Fibroblast of pulmonary artery (primary cell): ENCODE measurements at places on chromosomes 4 and X.
A peak's percentile ranks its signal among the peaks of the same experiment; 100 is the strongest.

- DNase-seq = no peak
Measured at GRCh38 chrX:12878536-12878935, 11.7 kb downstream of the TLR7 start.

- DNase-seq = no peak
Measured at GRCh38 chr4:57612279-57612678, 502.1 kb upstream of the IGFBP7 start.

GRCh38 chr4:96739101-96739500, 899.2 kb downstream of the PDHA2 start:
- DNase-seq = no peak

GRCh38 chrX:68717196-68717595, 69.7 kb downstream of the STARD8 start:
- DNase-seq = no peak

DNA sequence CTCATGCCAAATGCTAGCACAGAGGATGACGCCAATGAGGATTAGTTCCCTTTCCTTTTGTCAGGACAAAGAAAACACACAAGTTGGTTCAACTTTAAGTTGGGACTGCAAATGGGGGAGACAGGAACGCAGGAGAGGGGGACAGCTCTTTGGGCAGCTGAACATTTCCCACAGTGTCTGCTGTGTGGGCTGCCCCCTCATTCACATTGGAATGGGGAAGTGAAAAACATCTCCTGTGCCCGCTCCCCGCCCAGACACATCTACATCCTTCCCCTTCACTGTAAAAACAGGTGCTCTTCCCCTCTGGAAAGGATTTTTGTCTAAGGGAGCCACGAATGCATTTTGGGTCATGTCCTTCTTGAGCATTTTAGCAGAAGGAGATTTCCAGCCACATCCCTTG, 44.5 kb upstream of the TBC1D9 start:
- DNase-seq = no peak

DNA sequence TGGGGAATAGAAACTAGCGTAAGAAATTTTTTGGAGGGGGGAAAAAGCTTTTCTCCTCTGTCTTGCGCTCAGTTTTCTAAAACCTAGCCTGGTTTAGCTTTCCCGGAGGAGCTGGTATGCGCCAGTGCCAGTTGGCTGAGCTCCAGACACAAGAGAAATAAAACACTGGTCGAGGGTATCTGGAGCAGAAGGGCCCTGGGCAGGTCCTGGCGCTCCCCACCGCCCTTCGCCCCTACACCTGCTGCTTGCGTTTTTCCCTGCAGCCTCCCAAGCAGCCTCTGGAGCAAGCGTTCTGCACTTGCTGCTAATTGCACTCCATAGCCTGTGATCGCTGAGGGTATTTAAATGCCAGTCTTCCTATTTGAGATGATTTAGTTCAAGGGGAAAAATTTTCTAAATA, 816 bp downstream of the EREG start:
- peak; percentile 23 for DNase-seq

- no peak for DNase-seq
Measured at GRCh38 chrX:151488677-151489076, 74.8 kb upstream of the PASD1 start.

DNA sequence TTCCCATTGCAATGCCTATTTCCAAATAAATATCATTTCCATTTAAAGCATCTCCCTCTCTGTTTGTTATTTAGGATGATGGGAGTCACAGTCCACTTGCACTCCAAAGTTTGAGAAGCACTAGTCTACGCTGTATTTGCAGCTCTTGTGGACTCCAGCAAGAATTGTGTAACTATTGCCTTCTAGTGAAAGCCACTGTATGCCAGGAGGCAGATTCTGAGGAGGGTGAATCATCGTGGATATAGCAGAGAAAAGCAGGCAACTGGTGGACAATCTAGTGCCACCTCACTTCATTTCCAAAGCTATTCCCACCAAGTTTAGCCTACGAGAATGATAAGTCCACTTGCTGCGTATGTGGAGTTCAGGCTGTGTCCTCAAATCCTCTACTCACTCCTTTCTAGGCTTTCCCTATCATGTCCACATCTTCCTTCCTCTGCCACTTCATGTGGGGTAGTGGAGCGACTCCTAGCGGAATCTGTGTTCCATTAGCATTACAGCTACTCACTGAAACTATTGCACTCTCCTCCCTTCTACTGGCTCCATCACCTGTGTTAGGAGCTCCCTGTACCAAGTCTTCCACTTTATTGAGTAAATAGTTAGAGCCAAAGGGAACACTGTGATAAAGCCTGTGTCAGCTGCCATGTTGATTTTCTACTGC, 501.8 kb upstream of the GALNT7 start:
- DNase-seq = peak; percentile 10

DNA sequence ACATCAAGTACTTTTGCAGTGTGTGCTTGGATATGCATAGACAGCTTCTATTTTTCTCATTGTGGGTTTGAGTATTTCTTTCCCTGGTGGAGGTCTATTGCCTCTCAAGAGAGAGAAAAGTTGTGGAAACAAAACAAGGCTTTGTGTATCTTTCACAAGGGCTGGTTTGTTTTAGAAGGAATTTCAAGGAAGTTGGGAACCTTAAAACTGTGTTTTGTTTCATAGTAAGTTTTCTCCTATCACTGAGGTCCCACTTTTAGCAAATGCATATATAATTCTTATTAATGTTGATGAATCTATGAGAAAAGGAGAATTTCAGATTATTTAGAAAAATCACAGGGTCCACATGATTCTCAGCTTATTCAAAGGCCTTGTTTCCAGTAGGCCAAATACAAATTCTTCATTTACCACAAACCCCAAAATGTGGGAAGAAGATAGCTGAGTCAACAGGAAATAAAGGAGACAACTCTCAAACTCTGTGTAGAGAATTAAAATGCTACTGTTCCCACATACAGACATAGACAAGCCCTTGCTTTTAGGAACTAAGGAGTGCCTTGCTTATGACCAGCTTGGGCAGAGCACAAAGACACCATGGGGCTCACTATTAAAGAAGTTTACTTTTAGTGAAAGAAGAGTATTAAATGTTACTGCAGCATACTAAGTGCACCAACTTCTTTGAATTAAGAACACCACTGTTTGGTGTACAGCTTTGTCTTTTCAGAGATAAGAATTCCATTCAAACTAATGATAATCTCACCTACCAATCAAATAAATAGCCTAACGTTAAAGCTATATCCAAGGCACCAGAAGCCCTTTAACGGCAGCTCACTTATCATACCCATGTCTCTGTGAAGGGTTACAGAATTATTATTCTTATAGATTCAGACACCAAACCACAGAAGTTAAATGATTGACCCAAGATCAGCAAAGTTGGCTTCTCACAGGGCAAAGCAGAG, 177.4 kb upstream of the LEF1 start:
- no peak for DNase-seq

- no peak for DNase-seq
Measured at GRCh38 chr4:55574252-55574651, 17.8 kb downstream of the PDCL2 start.

GRCh38 chr4:36325499-36325898, 44.1 kb downstream of the DTHD1 start:
- no peak for DNase-seq

DNA sequence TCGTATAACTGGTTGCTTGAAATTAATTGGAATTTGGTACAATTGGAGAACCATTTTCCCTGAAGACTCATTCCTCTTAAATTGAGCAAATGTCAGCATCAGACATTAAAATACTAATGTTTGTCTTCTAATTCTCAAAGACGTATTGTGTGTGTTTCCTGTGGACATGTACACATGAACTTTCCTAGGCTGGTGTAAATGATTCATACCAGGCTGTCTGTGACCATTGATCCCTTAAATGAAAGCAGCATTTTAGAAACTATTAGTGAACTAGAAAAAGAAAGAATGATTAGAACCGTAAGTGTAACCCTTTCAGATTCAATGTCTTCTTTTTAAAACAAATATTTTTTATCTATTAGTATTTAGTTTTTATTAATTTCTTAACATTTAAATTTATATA, 332.9 kb downstream of the PPP3CA start:
- no peak for DNase-seq

DNA sequence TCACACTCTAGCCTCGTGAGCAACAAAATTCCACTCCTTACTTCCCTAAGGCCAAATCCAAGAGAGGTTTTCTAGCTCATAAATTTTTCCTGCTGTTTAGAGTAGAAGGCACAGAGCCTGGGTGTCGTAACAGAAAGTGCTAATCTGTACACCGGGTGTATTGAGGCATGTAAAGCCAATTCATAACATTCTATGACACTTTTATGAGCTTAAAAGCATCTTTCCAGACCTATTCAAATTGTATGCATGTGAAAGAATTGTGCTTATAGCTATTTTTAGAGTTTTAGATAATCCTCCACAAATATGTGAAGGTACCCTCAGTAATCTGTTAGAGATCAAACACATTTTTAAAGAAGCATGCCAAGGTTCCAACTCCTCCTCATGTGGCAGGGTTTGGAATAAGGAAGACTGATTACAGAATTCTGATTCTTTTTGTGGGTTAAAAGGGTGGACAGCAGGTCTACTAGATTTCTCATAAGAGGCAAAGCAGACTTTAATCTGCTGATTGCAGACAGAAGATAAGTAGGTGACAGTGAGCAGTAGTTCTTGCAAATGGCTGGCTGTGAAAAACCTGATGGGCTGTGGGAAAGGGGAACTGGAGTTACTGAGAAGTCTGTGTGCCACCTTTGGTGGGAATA, 25.5 kb upstream of the LRCH2 start:
- no peak for DNase-seq

DNA sequence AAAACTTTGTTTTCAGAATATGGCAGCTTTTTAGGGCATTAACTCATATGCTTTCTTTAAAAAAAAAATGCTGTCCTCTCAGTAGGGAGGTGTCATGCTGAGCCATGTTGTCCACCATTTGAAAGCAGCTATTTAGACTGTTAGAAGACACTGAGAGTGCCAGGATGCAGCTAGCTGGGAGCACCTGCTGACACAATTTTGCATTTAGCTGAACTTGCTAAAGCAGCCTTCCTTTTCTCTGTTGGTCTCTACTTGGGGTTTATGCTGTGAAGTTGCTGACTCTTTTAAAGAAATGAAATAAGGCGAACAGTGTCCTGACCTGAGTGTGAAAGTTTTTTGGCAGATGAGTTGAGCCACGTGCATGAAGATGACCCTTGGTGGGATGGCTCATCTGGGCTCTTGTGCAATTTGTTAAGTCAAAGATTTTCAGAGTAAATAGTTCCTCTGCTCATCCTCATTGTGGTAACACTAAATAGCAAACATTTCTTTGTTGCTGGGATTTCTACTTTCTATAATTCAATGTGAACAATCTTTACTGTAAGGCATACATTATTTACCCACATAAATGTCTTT, 64.5 kb downstream of the CDS1 start:
- DNase-seq = no peak

GRCh38 chr4:122889726-122890125, 32.7 kb downstream of the NUDT6 start:
- no peak for DNase-seq

DNA sequence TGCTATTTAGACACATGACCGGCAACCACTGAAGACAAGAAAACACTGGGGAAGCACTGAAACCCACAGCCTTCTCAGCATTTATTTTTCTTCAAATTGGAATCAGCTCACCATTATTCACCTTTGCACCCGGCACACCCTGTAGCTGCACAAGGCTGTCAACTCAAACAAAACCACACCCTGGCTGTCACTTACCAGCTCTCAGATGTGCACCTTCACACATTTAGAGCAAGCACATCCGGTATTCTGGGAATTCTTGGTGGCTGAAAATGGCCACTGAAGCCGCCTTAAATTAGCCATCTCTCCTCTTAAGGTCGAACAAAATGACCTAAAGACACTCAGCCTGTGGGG, 5.9 kb downstream of the ZFYVE28 start:
- DNase-seq = no peak

GRCh38 chr4:174012886-174013259, 270.6 kb downstream of the FBXO8 start:
- DNase-seq = no peak

- DNase-seq = no peak
Measured at GRCh38 chr4:155684892-155685541, 18.4 kb downstream of the GUCY1A1 start.

GRCh38 chrX:150694738-150695410, 1.7 kb downstream of the MTMR1 start:
- no peak for DNase-seq

GRCh38 chrX:153551135-153551534, 33.7 kb downstream of the ATP2B3 start:
- peak; percentile 29 for DNase-seq

- DNase-seq = peak; percentile 83
Measured at GRCh38 chr4:37767546-37767945, 58.9 kb upstream of the PGM2 start.

DNA sequence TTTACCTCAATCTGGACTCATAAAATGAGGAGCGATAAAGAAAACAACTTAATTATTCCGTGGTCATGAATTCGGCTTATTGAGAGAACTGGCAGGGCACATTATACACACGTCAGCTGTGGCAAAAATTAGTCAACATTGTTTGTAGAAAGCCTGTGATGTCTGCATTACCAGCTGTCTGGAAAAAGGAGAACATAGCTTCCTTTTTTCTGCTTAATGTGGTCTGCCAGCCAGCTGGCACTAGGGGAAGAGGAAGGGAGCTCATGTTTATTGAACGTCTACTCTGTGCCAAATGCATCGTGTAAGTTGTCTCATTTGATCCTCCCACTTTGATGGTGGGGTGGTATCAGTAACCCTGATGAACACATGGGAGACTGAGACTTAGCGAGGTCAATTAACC, 367.6 kb downstream of the ARHGAP24 start:
- peak; percentile 38 for DNase-seq

GRCh38 chr4:103318327-103318726, 120.2 kb upstream of the CENPE start:
- no peak for DNase-seq

DNA sequence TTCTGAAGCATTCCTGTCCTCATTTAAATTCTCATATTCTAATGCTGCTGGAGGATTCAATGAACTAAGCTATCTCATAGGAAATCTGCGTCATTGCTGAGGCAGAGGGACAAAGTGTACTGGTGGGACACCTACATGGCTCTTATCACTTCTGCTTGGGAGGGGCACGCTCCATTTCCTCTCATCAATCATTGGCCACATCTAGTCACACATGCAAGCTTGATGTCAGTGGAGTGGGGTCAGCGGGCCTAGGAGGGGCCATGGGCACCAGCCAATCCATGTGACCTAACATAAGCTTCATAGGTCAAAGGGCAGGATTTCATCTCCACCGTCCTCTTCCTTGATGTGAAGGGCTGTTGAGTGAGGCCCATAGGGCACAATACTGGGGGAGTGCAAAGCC, 21.4 kb downstream of the BEX3 start:
- DNase-seq = no peak

GRCh38 chr4:153481478-153481877, 15.3 kb downstream of the TMEM131L start:
- DNase-seq = no peak

- DNase-seq = no peak
Measured at GRCh38 chr4:27916452-27917184, 1056.0 kb downstream of the STIM2 start.

DNA sequence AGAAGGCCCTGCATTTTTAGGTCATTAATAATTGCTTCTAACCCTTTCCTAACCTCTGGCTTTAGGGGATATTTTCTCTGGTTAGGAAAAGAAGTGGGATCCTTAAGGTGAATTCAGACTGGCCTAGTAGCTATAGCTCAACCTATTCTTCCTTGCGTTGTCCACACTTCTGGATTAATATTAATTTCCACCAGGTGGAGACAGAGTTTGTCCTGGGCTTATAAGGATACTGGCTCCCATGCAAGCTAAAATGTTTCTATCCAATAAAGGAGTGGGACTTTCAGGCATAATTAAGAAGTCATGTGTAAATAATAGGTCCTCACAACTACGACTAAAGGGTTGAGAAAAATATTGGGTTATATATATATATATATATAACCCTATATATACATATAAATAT, 860.0 kb upstream of the POU3F4 start:
- DNase-seq = no peak

GRCh38 chr4:10579648-10580047, 104.9 kb downstream of the CLNK start:
- DNase-seq = no peak
